ENCODE measurements at places on chromosomes 12 and 14.

- DNase-seq, result no peak
Observed at GRCh38 chr12:41014643-41015020, 173.5 kb upstream of the PDZRN4 start.

DNA sequence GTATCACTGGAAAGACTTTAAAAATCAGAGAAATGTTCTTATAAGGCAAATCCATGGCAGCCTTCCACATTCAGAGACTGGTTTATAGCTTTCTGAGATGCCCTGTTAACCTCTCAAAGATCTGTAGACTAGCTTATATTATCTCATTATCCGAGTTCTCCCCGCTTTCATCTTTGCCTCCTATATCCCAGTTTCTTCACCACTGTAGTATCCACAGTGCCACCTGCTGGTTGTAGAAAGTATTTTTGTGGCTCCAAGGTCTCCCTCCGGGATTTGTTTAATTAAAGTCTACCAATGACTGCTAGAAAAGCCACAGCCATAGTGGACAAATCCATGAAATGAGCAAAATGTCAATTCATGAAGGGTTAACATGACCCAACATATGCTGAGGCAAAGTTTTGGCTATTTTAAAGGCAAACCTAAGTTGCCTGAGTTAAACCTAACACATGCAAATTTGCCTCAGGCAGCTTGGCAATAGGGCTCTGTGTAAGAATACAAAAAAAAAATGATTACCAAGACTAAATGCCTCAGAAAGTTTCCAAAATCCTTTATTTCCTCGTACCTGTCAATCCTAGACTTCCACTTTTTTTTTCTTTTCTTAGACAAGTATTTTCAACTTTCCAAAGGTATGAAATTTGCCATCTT is 218.8 kb upstream of the BMP4 start:
- no peak for DNase-seq

- DNase-seq, result no peak
Observed at GRCh38 chr12:122527478-122527944, 462 bp downstream of the KNTC1 start.

DNA sequence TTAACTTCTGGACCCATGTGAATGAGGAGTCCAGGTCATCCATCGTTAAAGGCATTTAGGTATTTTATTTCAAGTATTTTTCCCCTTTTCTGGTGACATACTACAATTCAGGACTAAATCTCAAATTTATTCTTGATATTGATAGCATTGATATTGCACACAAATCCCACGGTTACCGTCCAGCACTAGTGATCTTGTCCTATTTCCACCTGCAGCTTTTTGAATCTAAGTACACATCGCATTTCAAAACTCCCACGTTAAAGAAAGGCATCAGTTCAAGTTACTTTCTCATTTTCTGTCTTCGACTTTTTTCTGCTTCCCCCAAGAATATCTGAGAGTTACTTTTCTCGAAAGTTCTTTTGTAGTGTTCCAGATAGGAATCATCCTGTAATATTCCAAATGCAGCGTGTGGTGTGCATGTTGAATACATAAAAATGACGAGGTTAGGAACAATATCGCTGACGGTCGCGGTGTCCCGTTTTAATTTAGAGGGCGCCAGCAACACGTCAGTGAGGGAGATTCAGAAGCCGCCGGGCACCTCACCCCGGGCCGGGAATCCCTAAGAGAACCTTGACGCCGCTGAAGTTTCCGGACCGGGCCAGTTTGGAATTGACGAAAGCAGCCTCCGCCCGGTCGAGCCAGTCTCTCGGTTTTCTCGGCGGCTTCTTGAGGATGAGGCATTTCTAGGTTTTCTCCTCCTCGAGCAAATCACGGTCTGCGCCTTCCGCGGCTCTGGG is 569 bp upstream of the RGS6 start:
- DNase-seq, result no peak

GRCh38 chr14:22991852-22992251 is 9.5 kb upstream of the AJUBA start:
- peak; percentile 16 for DNase-seq

DNA sequence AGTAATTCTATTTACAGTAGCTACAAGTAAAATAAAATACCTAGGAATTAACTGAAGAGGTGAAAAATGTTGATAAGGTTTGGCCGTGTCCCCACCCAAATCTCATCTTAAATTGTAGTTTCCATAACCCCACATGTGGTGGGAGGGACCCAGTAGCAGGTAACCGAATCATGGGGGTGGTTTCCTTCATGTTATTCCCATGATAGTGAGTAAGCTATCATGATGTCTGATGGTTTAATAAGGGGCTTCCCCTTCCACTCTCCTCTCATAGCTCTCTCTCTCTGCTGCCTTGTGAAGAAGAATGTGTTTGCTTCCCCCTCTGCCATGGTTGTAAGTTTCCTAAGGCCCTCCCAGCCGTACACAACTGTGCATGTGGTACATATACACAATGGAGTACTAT is 1170.7 kb downstream of the BCL11B start:
- no peak for DNase-seq

GRCh38 chr14:53444677-53445312 is 291.7 kb upstream of the DDHD1 start:
- no peak for DNase-seq

DNA sequence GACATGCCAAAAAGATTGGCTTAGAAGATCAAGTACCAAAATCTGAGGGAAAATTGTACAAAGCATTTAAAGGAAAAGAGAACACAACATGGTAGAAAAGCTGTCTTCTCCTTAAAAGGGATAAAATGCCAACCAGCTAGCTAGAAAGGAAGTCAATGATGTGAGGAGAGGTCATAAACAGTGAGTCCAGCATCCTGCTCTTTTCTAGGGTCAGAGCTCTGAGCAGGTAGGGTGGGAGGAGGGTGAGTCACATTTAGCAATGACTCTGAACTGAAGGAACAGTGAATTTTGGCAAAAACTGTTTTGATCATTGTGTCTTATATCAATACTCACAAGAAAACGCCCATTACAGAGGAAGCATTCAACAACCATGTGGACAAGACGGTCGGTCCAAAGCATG is 322.3 kb downstream of the DAD1 start:
- no peak for DNase-seq

GRCh38 chr14:60840313-60840712 is 105.8 kb downstream of the MNAT1 start:
- DNase-seq, result no peak

- DNase-seq, result no peak
Observed at GRCh38 chr14:97844042-97844441, 1046.9 kb downstream of the VRK1 start.

DNA sequence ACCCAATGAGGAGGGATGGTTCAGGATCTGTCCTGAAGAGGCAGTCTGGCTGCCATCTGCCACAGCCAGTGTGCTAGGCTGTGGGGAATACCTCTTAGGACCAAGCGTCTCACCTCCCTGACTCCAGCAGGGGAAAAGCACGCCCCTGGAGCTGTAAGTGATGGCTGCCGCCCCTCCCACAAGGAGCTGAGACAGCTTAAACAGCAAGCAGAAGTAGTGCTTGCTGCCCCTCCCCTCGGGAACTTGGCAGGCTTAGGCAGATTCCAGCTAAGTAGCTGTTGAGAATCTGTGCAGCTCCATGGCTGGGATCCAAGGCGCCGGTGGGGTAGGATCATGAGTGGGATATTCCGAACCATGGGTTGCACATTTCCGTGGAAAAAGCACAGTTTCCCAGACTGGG is 360.4 kb upstream of the MDGA2 start:
- no peak for DNase-seq

GRCh38 chr12:12327802-12328201 is 22.2 kb downstream of the MANSC1 start:
- no peak for DNase-seq

DNA sequence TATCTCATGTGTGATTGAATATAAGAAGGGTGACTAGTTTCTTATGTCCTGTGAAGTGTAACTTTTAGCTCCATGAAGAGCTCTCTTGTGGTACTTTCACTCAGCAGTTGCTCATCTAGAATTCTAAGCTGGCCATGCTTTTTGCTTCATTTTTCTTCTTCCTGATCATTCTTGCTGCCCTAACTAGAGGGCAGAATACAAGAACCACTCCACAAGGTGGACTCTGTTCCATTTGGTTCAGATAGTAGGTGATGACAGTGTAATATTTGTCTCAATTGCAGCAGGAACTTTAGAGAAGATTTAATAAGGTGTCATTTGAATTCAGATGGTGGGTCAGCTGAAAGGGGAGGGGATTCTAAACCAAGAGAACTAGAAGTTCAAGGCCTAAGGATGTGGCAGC is 17.6 kb downstream of the WDR20 start:
- no peak for DNase-seq
